ENCODE measurements at places on chromosomes 12 and 14.
A peak's percentile ranks its signal among the peaks of the same experiment; 100 is the strongest.

DNA sequence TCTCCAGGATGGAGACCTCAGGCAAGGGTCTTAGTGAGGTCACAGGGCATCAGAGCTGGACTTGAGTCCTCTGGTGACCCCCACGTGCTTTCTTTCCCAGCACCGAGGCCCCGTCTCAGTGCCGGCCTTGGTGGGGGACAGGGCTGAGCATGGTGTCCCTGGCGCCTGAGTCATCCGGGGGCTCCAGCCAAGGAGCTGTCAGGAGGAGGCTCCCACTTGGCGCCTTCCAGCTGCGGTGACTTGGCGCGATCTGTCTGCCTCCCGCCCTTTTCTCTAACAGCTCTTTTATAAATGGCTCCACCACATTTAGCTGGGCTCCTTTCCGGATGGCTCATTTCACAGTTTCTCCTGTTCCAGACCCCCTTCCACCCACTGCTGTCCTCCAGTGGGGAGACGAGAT is 60.4 kb downstream of the PRMT8 start:
- DNase-seq, result no peak

- DNase-seq, result no peak
Measured at GRCh38 chr14:101979666-101980065, 15.3 kb downstream of the DYNC1H1 start.

GRCh38 chr12:86445356-86445755 is 189.2 kb upstream of the MGAT4C start:
- DNase-seq, result no peak

DNA sequence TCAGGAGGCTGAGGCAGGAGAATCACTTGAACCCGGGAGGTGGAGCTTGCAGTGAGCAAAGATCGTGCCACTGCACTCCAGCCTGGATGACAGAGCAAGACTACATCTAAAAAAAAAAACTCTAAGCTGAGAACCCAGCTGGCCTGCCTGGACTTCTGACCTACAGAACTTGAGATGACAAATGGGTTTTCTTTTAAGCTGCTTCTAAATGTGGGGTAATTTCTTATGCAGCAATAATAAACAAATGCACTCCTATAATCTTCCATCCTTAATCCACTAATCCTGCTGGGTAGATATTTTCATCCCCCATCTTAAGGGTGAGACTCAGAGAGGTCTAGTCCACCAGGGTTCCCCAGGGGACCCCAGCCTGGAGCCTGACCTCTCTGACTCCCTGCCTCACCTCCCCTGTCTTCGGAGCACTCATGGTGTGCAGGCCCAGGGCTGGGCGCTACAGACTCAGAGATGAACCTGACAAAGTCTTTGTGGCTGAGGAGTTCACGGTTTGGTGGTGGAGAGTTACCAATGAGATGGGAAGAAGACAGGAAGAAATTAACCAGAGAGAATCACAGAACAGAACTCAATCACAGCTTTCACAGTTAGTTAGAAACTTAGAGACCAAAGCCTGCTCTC is 39.7 kb upstream of the BDKRB2 start:
- no peak for DNase-seq

GRCh38 chr12:16272222-16272621 is 5.3 kb downstream of the SLC15A5 start:
- DNase-seq, result no peak

DNA sequence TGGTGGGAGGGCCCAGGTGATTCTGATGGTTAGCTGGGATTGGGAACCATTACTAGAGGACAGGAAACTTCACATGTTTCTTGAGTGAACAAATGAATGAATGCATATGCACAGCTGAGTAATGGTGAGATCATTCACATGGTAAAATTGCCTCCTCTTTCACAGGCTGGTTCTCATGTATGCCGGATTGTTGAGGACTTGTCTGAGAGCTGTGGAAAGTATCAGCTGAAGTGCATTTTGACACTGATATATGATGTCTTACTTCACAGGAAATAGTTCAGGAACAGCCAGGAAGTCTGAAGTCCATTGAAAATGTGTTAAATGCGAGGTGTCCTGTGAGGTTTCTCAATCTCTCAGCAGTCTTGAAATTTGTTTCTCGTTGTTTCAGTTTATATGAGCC is 77.6 kb upstream of the DACT1 start:
- no peak for DNase-seq

- DNase-seq, result no peak
Measured at GRCh38 chr12:2267703-2268470, 215.1 kb downstream of the CACNA1C start.

GRCh38 chr14:101715210-101716076 is 46.1 kb upstream of the PPP2R5C start:
- DNase-seq, result no peak

GRCh38 chr14:44745371-44745770 is 216.4 kb downstream of the KLHL28 start:
- no peak for DNase-seq

GRCh38 chr12:105445249-105445648 is 114.8 kb downstream of the C12orf75 start:
- no peak for DNase-seq

- DNase-seq, result peak; percentile 80
Measured at GRCh38 chr12:116194935-116195431, 82.5 kb downstream of the MED13L start.

GRCh38 chr12:26701604-26702215 is 131.3 kb downstream of the ITPR2 start:
- no peak for DNase-seq

DNA sequence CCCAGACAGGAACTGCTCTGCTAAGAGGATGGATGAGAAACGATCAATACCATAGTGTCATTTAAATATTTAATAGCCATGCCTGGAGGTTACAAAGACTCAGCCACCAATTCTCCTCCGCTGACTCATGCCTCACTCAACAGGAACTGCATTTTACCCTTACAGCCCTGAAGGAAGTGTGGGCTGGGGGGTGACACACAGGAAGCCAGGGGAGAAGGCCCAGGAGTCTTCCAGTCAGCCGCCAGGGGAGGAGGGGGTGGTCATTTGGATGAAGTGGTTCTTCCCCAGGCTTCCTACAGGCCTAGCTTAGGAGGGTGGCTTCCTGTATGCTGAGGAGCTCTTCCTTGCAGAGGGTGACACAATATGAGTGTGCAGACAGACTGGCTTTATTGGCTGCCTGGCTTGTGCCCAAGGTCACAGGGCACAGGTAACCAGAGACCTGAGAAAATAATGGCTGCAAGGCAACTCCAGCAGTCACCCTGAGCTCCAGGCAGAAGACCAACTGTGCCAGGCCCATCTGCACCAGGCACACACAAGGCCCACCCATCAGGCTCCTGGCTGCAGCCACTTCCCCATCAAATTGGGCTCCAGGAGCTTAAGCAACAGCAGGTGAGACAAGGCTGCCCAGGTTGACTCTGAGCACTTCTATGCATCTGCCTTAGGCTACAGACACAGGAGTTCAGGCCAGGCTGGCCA is 30.6 kb upstream of the RPLP0 start:
- DNase-seq, result no peak

DNA sequence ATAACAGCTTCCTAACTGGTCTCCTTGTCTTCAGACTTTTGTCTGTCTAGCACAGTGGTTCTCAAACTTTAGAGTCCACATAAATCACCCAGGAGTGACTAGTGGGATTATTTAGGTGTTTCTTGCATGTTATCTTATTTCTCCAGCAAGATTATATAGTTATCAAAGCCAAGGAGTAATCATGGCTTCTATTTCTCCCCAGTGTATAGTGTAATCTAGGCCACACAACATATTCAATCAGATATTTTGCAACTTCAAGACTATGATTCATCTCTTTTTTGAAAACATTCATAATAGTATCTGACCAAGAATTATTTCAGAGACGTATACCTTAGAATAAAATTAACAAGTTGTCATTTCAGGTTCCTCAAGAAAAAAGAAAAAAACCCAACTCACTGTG is 131.9 kb downstream of the CEP83 start:
- no peak for DNase-seq

DNA sequence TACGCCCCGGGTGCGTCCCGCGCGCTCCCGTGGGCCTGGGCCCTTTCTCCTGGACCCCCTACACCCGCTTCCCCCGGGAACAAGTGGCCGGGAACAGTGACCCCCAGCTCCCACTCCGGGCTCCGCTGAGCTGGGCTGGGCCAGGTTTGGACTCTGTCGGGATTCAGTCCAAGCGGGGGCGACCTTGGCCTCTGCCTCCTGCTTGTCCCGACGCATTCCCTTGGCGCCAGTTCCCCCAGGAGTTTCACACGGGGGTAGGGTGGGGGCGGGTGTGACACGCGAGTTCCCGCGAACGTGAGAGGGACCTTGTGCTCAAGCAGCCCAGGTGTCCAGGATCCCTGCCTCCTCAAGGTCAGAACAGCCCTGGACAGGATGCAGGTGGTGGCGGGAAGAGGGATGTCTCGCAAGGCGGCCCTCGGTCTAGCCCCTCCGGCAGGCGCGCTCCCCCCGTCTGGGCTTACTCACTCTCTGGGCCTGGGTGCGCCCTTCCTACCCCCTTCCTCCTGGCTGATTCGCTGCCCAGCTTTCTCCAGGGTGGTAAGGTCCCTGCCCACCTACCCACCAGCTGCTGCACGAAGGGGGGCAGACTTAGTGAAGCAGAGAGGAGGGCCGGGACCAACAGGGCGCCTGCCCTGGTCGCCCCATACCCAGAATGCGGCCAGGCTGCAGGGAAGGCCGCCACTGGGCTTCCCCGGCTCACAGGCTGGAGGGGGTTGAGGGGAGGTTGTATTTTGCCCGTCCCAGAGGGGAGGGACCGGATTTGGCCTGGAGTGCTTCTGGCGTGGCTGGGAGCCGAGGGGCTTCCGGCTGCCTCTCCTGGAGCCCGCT is 862 bp downstream of the CRIP2 start:
- DNase-seq, result no peak

DNA sequence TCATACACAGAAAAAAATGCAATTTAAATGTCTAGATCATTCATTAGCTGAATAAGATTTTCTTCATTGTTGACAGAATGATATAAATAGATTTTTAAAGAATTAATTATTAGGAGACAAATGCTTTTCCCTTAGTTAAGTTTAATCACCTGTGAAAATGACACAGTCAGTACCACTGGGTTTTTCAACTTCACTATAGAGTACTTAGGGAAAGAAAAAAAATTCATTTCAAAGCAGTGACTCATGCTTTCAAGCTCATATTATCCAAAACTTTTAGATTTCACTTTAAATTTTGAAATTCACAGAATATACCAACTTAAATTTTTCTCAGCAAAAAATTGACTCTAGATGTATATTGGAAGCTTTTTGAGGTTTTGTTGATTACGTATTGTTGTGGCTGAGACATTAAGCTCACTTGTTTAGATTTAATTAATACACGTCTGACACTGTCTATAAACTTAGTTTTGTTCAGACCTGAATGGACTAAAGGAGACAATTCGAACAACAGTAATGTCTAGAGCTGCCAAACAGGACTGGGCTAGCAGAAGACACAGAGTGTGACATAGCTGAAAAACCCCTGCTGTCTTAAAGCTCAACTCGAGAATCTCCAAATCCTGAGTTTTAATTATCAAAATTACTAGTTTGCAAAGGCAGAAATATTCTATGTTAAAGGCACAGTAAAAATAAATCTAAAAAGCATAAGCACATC is 1.6 kb downstream of the MGAT4C start:
- no peak for DNase-seq

- no peak for DNase-seq
Measured at GRCh38 chr12:117552971-117553370, 191.5 kb upstream of the NOS1 start.

GRCh38 chr14:76920331-76921087 is 94.3 kb downstream of the LRRC74A start:
- DNase-seq, result no peak

GRCh38 chr12:45582986-45583659 is 146.4 kb upstream of the ARID2 start:
- DNase-seq, result no peak

DNA sequence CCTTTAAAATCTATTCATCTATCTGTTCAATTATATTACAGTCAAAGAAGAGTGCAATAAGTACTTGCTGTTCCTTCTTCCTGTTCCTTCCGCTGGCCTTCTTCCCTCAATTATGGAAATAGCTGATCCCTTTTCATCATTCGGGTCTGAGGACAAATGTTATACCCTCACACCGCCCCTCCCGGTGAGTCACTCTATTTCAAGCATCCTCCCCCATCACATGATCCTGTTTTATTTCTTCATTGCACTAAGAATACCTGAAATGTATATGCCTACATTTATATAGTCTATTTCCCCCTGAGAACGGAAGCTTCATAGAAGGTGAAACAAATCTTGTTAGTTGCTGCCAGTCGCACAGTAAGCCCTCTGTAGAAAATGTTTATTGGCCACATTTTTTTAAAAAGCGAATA is 2.5 kb downstream of the SLC38A1 start:
- DNase-seq, result no peak

DNA sequence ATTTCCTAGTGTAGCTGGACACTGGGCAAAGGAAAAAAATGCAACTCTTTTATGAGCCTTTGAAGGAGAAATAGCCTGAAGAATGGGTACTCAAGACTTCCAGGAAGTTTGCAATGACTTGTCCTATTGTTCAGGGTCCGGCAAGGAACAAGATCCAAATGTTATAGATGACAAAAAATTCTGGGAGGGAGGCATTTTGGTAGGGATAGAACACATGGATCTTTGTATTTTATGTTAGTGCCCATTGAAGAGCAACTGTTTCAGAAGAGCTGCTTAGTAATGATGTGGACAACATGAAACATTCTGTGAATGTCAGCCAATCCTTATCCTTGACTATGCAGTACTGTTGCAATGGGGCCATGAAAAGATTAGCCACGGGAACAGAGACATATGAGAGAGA is 138.0 kb downstream of the MGAT4C start:
- DNase-seq, result no peak

- no peak for DNase-seq
Measured at GRCh38 chr14:75231320-75231719, 47.3 kb upstream of the FOS start.

DNA sequence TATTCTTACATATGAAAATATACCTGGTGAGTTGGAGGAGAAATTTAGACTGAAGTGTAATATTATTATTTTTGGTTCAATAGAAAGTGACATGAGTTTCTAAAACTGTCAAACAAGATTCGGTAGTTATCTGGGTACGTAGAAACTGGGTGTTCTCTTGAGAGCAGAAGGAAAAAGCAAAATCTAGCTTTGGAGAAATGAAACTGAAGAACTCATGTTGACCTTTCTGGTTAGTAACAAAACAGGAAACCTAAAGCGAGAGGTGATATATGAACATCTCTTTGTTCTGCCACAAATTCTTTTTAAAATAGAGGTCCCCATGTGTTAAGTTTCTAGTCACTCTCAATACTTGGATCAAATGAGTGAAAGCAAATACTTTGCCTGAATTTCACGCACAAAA is 401.7 kb downstream of the TRHDE start:
- DNase-seq, result no peak

- DNase-seq, result no peak
Measured at GRCh38 chr12:108214486-108214885, 85.4 kb downstream of the WSCD2 start.

All from GM12864 (cell line).